Muscle of arm (tissue), 14 donors: ENCODE measurements at places on chromosomes 2 and 18.

- no peak for DNase-seq
These were observed 58.4 kb downstream of the GYPC start for GRCh38 chr2:126714191-126714965.

- DNase-seq = no peak
These were observed 80.6 kb downstream of the MAP4K4 start for GRCh38 chr2:101778102-101778501.

DNA sequence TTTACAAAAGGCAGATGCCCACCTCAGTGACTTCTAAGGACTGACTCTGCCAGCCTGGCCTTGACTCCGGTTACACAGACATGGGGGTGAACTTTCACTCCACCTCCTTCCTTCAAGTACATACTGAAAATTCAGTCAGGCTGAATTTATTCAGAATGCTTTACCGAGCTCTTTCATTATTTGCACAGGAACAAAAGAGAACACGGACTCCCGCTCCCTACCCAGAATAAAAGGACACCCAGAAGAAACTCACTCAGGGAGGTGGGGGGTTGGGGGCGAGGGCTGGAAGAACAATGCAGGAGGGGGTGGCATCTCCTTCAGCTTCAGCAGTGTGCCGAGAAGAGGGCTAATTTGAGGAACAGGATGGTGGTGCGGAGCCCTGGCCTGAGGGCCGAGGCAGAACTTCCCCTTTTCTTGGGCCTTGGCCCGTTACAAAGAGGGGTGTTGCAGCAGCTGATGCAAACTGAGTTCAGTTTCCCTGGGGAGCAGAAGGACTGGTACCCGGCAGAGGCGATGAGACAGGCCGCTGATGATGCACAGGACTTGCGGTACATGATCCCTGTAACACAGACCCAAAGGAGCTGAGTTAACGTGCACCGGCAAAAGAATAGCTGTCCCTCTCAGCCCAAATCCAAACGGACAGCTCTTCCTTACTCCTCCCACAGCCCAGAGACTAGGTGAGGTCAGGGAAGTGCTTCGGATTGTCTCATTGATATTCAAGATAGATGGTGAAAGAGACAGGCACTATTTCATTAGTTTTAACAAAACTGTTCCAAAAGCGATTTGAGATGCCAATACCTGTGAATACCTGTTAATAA lies 24.1 kb downstream of the LYPD1 start:
- DNase-seq = no peak

GRCh38 chr18:26493021-26493420 lies 55.3 kb downstream of the KCTD1 start:
- no peak for DNase-seq

- no peak for DNase-seq
These were observed 793.5 kb upstream of the SOX11 start for GRCh38 chr2:4898706-4899105.

GRCh38 chr18:46408334-46408987 lies 248.6 kb downstream of the LOXHD1 start:
- DNase-seq = no peak

DNA sequence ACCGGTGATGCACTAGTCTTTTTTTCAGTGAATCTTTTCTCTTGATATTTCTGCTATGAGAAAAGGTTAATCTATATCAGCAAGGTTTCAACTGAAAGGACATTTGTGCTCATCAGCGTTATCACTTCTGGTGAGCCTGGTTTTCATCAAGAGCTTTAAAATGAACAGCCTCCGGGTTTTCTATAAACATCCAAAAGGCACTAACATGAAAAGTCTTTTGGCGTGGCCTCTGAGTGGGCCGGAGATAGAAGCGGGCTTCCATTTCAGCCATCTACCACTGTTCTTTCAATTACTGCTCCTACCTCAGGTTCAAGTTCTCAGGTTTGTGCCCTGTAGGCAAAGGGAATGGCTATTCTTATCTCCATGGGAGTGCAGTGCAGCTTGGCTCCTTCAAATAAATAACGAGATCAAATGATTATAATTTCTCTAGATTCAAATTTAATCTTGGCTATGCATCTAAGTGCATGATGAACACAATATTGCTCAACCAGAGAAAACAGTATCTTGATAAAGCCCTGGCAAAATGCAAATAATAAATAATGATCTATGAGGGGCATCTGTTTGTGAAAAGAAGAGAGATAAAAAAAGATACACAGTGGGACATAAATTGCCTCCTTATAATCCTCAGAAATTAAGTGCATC lies 314.8 kb downstream of the CDH2 start:
- DNase-seq = no peak

- no peak for DNase-seq
These were observed 11.8 kb upstream of the DUSP2 start for GRCh38 chr2:96156926-96157648.

GRCh38 chr2:28654663-28655320 lies 96.8 kb upstream of the PPP1CB start:
- DNase-seq = no peak

DNA sequence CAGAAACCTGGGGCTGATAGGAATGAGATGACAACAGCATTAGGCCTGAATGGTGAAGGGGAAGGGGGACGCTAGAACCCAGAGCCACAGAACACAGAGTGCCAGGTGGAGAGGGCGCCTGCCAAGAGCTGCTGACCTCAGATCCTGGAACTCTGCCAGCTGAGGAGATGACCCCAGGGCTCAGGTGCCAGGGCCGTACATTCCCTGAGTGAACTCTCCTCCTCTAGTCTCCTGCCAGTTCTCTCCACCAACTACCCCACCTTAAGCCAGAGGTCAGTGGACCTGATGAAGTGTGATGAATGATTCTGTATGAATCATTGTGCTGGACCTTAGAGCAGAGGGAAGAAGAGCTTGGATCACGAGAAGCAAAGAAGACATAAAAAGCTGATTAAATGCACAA lies 1582.2 kb upstream of the ACVR2A start:
- DNase-seq = no peak

GRCh38 chr18:48594471-48595094 lies 55.8 kb downstream of the CTIF start:
- no peak for DNase-seq

- DNase-seq = no peak
These were observed 930.7 kb downstream of the BCL11A start for GRCh38 chr2:59622599-59623308.
